ENCODE measurements at places on chromosomes 3 and 15. TPM values are rescaled to one million over a fixed set of nuclear protein-coding genes. Genes with fewer than 3 reads are reported as not detected.
A peak's percentile ranks its signal among the peaks of the same experiment; 100 is the strongest.

DNA sequence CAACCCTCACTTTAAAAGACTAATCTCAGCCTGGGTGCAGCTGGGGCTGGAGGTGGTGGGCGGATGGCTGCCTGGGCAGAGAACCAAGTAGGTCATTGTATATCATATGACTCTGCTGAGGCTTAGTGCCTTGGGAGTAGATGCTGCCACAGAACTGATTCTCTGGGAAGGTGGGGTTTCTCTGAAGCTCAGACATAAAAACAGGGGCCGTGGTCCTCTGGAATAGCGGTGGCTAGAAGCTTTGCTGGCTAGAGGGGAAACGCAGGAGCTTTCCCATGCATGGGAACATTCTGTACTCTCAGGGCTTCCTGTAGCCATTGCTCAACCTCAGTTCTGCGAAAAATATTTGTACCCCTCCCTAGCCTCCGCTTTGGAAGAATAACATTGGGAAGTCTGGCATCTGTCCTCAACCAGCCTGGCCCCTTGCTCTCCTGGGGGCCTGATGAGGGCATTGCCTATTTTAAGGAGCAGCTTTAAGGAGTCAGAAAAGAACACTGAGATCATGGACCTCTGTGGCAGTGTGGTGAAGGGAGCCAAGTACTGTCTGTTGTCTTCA is 14.7 kb downstream of the TIMP4 start:
- no peaks in the 10 kb centered on the region for H3K36me3 ChIP-seq
- H3K27ac ChIP-seq: no peak overlapping the region
- no peak overlapping the region for H3K4me3 ChIP-seq

DNA sequence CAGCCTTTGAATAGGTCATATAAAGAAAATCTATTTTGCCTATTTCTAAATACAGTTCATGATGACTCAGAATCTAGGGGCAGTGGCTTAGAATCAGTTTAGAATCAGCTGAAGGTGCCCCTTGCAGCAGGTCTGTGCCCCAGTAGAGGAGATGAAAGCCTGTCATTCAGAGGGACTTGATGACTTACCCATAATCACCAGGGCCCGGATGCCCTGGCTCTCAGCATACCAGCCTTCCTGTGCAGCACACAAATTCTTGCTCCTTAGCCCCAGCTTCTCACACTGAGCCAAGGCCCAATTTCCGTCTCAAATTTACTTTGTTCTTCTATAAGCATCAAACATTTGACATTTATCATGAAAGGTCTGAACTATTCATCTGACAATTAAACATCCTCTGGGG is 83.2 kb upstream of the EOMES start:
- DNase-seq: peak; percentile 19
- H3K4me1 ChIP-seq: peaks cover 18% of the 10 kb centered on the region
- H3K36me3 ChIP-seq: no peaks in the 10 kb centered on the region

DNA sequence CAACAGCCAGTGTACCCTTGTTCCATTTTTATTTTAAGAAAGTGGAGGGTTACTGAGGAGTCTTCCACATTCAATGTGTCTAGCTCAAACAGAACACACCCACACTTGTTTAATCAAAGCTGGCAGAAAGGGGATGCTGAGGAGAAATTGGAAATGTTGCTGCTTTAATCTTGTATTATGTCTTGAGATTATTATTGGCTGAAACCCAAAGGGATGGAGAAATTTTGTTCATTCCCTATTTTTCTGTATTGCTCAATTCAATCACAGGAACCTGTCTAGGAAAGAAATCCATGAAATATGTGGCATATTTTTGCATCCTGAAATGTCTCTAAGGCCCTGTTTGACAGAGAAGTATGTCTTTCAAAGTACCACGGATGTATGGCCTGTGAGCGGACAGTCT is 238.0 kb downstream of the MYRIP start:
- DNase-seq: no peak
- no peak overlapping the region for H3K4me3 ChIP-seq
- no peak overlapping the region for H3K27ac ChIP-seq
- no peaks in the 10 kb centered on the region for H3K27me3 ChIP-seq
- no peaks in the 10 kb centered on the region for H3K4me1 ChIP-seq

GRCh38 chr3:107650788-107651187 is 128.0 kb downstream of the BBX start:
- peaks cover 21% of the 10 kb centered on the region for H3K4me1 ChIP-seq
- H3K27ac ChIP-seq: no peak overlapping the region
- no peak overlapping the region for H3K4me3 ChIP-seq
- DNase-seq: no peak
- H3K27me3 ChIP-seq: no peaks in the 10 kb centered on the region

GRCh38 chr3:77468626-77469020 is 428.7 kb downstream of the ROBO2 start:
- H3K27ac ChIP-seq: no peak overlapping the region
- no peaks in the 10 kb centered on the region for H3K36me3 ChIP-seq
- H3K4me1 ChIP-seq: no peaks in the 10 kb centered on the region
- no peaks in the 10 kb centered on the region for H3K27me3 ChIP-seq

DNA sequence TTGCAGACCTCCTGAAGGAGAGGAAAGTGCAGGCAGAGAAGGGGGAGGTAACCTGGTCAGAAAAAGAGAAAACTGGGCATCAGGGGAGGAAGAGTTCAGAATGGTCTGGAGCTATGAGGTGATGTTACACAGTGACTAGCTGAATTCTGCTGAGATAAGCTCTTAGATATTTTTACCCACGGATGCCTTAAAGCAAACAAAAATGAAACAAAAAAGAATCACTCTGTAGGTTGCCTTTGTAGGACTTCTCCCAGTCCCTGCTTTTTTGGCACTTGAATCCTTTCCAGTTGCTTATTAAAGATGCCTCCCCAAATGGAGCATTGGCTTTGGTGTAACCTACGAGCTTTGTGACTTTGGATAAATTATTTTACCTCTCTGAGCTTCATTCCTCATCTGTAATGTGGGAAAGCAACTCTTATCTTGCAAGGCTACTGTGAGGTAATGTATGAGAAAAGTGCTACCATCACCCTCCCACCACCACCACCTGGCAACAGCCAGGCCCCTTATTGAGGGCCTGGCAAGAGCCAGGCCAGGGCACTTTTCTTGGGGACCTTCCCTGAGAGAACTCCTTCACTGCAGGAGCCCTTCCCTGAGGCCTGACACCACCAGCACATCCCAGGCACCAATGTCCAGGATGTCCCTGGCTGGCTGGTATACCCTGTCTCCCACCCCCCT is 2.7 kb downstream of the CCR1 start:
- peak overlapping the region; percentile 12 for H3K27ac ChIP-seq
- DNase-seq: no peak
- no peaks in the 10 kb centered on the region for H3K27me3 ChIP-seq
- peaks cover 22% of the 10 kb centered on the region for H3K4me1 ChIP-seq
- H3K4me3 ChIP-seq: no peak overlapping the region

- no peak overlapping the region for H3K27ac ChIP-seq
- DNase-seq: no peak
- peaks cover 4% of the 10 kb centered on the region for H3K36me3 ChIP-seq
- no peak overlapping the region for H3K4me3 ChIP-seq
- H3K4me1 ChIP-seq: no peaks in the 10 kb centered on the region
Measured at GRCh38 chr15:40819048-40819447, 9.5 kb downstream of the PPP1R14D start.

- no peak for DNase-seq
- no peak overlapping the region for H3K27ac ChIP-seq
- no peaks in the 10 kb centered on the region for H3K4me1 ChIP-seq
- no peaks in the 10 kb centered on the region for H3K36me3 ChIP-seq
- H3K4me3 ChIP-seq: no peak overlapping the region
- H3K27me3 ChIP-seq: no peaks in the 10 kb centered on the region
Measured at GRCh38 chr3:143334231-143334630, 214.7 kb downstream of the CHST2 start.

DNA sequence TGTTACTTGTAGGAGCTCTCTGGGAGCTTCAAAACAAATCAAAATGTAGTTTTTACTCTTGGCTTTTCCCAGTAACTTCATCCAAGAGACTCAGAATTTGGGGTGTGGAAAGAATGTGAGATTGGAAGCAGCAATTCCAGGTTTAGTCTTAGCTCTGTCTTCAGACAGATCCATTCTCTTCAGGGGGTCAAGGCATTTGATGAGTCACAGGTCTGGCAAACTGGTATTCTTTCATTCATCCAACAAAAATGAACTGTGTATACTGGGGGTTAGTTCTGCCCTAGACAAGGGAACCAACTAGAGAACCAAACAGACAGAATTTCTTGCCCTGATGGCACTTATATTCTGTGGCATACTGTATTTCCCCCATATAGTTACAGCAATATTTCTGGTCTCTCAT is 36.3 kb upstream of the CADPS start:
- no peak overlapping the region for H3K4me3 ChIP-seq
- no peak for DNase-seq
- no peaks in the 10 kb centered on the region for H3K4me1 ChIP-seq

DNA sequence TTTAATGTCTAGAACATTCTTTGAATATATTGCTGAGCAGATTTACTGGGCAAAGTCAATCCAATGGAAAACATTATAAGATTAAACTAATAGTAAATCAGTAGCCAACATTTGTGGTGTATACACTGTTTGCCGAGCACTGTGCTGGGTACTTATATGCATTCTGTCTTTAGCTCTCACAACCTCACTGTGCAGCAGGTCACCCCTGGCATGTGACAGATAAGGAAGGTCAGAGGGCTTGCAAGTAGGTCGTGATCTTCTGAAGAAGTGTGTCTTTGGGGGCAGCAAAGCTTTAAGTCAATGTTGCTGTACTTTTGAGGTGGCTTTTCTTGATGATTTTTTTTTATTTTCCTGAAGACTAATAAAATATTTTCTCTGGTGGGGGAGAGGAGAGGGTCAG is 62.2 kb downstream of the TCAIM start:
- no peaks in the 10 kb centered on the region for H3K27me3 ChIP-seq
- no peak overlapping the region for H3K27ac ChIP-seq
- no peaks in the 10 kb centered on the region for H3K4me1 ChIP-seq
- DNase-seq: no peak
- H3K4me3 ChIP-seq: no peak overlapping the region
- H3K36me3 ChIP-seq: peaks cover 2% of the 10 kb centered on the region

DNA sequence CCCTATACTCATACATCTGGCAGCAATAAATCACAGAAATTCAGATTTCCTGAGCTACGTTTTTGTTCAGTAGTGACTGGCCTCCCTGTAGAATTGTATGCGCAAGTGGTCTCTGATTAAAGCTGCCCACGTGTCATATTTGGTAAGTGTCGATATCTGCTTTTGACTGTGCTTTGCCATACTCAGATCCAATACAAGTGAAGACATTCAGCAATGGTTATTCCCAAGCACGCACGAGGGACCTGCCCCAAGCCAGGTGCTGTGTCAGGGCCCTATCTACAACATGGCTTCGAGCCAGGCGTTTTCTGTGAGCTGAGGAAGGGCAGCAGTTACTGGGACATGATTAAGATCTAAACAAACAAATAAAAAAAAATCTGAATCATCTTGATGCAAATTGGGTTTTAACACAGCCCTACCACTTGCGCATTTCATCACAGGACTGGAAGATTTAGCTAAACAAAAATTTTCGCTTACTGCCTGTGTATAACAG is 47.2 kb upstream of the ICE2 start:
- H3K4me3 ChIP-seq: no peak overlapping the region
- peak overlapping the region; percentile 81 for H3K27ac ChIP-seq
- H3K4me1 ChIP-seq: peaks cover 56% of the 10 kb centered on the region
- peaks cover 37% of the 10 kb centered on the region for H3K36me3 ChIP-seq
- no peaks in the 10 kb centered on the region for H3K27me3 ChIP-seq

DNA sequence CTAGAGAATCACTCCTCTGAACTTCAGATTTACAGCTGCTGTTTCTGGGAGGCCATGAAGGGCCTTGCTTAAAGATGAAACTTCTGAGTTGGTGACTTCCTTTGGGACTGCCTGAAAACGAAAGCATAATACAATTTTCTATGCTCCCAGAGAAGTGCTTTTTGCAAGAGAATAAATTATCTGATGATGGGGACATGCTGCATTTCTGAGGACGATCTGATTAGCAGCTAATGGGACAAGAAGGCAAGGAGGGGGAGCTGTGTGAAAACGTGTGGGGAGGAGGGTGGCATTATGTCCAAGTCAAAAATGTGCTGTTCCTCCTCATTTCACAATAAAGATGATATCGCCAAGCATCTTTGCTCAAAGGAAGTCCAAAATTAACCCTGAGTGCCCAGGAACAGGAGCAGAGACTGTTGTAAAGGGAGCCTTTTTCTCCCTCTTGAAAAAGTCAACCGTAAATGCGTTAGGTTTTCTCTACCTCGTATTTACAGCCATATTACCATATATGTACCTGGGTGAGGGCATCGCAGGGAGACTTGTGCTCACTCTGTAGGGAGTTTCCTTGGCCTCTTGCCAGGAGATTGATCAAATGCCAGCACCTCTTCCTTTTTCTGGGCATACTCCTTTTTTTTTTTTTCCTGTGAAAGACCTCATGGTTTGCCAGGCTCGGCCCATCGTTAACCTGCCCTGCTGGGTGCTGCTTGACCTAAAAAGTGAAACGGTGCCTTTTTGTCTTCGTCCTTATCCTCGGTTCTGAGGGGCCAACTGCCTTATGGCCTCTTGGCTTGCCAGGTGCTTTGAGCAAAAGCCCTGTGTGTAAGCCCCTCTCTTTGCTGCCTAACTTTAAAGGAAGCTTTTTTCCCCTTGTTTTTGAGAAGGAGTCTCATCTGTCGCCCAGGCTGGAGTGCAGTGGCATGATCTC is 11.5 kb downstream of the ITPR1 start:
- H3K27ac ChIP-seq: peak overlapping the region; percentile 92
- peak; percentile 45 for DNase-seq
- peaks cover 29% of the 10 kb centered on the region for H3K36me3 ChIP-seq
- H3K4me3 ChIP-seq: peak overlapping the region; percentile 77

GRCh38 chr3:196638861-196639482 is 522 bp upstream of the NRROS start:
- peaks cover 50% of the 10 kb centered on the region for H3K4me1 ChIP-seq
- H3K27me3 ChIP-seq: no peaks in the 10 kb centered on the region
- peaks cover 35% of the 10 kb centered on the region for H3K36me3 ChIP-seq

KCNAB1 gene
- total RNA-seq: not detected

C3orf52 gene
- total RNA-seq: 3.3 TPM

CPN2 gene
- not detected for total RNA-seq

DGKG gene
- total RNA-seq: 0.36 TPM

ADAMTS9 gene
- total RNA-seq: not detected

COL6A6 gene
- total RNA-seq: not detected
